ENCODE measurements at places on chromosomes 13 and 19.

- DNase-seq = no peak
These were observed 56.5 kb downstream of the DCLK1 start for GRCh38 chr13:36074659-36075058.

DNA sequence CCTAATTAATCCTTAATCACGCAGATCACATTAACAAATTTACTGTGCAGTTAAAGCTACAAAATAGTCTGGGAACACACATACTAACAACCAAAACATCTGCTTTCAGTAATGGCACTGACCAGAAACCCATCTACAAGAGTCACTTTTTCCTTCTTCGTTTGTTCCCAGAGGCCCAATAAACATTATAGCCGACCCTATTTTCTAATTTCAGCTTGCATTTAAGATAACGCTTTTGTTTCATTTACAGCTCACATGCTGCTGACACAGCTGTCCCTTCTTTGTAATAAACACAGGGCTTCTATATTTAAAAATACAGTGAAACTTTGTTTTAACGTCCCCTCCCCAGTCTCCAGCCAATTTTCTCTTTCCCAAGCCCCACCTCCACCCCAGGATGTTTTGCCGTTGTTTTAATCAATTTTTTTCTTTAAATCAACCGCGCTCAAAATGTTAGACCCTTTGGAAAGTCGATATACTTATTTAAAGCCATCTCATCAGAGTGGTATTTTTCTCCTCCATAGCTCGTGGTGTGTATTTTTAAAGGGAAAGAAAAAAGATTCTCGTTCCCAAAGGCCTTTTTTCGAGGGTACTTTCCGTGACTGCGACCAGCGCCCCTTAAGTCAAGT lies 1.7 kb upstream of the WBP4 start:
- DNase-seq = no peak

DNA sequence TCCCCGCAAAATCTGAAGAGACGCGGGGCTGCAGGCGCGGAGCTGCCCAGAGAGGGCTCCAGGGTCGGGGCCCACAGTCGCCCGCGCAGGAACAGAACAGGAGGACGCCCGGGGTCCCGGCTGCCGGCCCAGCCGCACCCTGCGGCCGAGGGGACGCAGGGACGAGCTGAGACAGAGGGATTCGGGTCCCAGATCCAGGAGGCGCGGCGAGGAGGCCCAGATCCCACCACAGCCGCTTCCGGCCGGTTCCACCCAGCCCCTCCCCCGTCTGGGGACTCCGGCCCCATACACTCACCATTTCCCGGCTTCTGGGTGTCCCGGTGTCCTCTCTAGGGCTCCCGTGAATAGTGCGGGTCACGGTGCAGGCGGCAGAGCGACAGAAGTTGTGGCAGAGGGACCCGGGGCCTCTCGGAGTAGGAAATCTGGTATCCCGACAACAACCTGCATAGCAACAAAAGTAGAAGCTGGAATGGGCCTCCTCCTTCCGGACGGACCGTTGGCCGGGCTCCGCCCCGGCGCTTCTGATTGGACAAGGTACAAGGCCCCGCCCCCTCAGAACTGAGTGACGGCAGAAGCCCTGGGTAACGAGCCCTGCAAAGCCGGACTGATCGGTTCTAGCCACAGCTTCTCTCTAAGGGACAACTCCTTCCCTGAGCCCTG lies at the start of gene ZNF20:
Gene ZNF20 (minus strand): TSS at position 466 of the 660 bp plus-strand sequence. CDS start 168 bp downstream, at position 298.
- DNase-seq = peak; percentile 95

DNA sequence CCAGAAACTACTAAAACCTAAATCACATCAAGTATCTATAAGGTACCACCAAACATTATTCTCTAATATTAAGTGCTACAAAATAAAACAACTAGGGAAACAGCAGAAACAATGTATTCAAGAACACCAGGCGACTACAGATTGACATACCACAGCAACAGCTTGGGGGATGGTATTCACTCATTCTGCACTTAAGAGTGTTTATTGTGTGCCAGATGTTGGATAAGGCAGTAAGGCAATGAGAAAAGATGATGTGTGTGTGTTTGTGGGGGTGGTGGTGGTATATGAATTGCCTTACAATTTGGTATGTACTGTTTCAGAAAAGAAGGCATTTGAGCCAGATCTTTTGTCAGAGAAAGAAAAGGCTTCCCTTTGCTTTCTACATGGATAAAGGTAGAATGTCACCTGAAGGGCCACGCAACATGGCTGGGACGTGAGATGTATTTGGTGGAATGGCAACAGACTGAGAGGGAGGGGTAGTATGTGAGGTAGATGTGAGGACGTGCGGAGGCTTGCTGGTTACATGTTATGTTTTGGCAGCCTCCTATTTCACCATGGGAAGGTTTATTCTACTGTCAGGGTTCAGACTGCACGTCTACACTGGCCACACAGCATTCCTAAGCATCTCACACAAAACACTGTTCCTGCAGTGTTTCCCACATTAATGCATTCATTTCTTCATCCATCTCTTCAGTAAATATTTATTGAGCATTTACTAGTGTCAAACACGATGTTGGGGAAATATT lies 300.7 kb downstream of the KLF12 start:
- DNase-seq = no peak

- DNase-seq = peak; percentile 68
These were observed 566 bp downstream of the TIMM13 start for GRCh38 chr19:2426611-2427428.

All from stimulated activated CD8-positive, alpha-beta memory T cell treated with anti-CD3 and anti-CD28 coated beads, Interleukin-4, amount 100 ng/mL, for 48 hours (primary cell).